ENCODE measurements at places on chromosomes 3 and 15.

DNA sequence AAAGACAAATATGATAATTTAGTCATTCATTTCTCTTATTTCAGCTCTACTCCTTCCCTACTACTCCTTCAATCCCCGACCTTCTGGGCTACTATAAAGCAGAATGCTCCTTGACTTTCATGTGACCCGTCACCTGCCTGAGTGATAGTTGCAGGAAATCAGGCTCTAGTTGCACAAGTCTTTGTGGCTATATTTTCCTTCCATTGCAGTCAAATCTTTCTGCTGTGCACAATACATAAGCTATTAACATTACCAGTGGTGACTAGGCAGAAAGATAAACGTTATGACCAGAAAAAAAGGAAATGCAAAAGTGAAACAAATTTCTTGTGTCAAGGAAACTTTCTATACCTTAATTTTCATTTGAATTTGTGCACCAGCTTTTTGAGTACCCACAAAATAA, 2.3 kb downstream of the SUCNR1 start:
- no peak for DNase-seq

DNA sequence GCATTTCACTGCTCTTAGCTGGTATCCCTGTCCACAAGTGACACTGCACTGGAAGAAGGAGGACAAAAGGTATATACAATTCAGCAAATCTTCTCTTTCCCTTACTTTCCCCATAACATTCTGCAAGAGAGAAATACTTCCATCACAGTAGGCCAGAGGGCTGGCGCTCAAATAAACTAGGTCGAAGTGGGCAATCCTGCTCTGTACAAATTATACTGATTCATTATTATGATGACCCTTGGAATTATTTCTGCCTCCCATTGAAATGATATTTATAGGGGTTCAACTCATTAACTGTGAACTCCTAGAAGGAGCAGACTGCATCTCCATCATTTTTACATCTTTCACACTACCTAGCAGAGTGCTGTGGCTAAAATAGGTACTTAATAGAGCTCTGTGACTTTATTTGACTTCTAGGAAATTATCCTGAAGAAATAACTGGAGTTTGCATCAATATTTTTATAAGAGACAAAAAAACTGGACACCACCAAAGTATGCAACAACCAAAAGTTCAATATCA, 80.7 kb downstream of the ADAMTS9 start:
- DNase-seq: no peak

DNA sequence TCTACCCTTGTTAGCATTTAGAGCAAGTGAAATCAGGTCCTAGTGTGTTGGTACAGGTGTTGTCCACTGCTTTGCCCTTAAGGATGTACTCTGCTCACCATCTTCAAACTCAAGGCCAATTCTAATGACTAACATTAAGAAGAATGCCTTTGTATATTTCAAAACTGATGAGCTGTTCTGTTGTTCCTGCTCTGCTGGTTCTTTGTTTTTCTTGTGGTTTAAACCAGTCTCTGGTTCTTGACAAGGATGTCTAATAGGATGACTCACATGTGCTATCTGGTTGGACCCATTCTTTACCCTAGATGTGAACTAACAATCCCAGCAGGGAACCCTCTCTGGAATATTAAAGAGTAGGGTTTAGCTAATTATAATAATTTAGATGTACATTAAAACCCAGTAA, 17.3 kb downstream of the ABHD5 start:
- DNase-seq: no peak

DNA sequence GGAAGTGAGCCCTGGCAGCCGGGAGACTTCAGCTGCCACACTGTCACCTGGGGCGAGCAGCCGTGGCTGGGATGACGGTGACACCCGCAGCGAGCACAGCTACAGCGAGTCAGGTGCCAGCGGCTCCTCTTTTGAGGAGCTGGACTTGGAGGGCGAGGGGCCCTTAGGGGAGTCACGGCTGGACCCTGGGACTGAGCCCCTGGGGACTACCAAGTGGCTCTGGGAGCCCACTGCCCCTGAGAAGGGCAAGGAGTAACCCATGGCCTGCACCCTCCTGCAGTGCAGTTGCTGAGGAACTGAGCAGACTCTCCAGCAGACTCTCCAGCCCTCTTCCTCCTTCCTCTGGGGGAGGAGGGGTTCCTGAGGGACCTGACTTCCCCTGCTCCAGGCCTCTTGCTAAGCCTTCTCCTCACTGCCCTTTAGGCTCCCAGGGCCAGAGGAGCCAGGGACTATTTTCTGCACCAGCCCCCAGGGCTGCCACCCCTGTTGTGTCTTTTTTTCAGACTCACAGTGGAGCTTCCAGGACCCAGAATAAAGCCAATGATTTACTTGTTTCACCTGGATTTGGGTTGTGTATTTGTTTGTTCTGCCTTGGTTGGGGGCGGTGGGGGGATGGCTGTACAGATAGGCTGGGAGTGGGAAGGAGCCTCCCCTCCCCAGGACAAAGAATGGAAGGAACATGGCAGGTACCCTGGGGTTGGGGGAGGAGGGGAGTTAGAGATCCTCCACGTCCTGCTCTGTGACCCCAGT, 2.9 kb upstream of the GRM2 start:
- no peak for DNase-seq

- DNase-seq: no peak
Measured at GRCh38 chr15:38134252-38134651, 118.4 kb upstream of the SPRED1 start.

DNA sequence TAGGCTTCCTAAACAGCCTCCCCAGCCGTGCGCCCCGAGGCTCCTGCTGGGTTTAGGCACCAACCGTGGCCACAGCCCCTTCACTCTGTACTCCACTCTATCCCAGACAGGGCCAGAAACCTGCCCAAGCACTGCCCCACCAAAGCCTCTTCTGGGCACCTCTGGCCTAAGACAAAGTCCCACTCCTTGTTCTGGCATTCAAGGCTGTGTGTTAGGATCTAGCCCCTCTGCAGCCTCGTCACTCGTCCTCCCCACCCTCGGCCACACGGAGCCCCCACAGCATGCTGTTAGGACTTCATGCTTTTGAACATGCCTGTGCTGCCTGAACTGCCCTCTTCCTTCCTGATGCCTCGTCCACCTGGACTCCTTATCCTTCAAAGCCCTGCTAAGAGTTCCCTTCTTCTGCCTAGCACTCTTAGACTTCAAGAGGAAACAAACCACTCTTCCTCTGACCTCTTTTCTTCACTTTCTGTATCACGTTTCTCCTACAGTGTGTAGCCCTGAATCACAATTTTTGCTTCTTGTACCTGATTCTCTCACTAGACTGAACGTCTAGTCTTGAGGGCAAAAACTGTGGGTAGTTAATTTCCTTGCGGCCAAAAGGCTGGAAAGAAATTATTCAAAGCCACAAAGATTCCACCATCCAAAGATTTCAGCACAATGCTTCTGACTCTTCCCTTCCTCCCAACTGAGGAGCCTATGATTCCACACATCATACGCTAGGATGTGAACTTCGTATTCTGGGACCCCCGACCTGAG, 28.6 kb downstream of the WNT7A start:
- no peak for DNase-seq

All from stimulated activated CD4-positive, alpha-beta T cell treated with anti-CD3 and anti-CD28 coated beads, Interleukin-12 subunit alpha, Interleukin-12 subunit beta, amount 100 ng/mL, for 24 hours (primary cell).